ENCODE measurements at places on chromosomes 6 and 20.
A peak's percentile ranks its signal among the peaks of the same experiment; 100 is the strongest.

GRCh38 chr6:12138381-12138780, 126.3 kb downstream of the HIVEP1 start:
- H3K36me3 ChIP-seq: peaks cover 34% of the 10 kb centered on the region
- H3K4me3 ChIP-seq: no peak overlapping the region
- DNase-seq: no peak
- peak overlapping the region; percentile 5 for H3K27ac ChIP-seq
- peaks cover 10% of the 10 kb centered on the region for H3K4me1 ChIP-seq

DNA sequence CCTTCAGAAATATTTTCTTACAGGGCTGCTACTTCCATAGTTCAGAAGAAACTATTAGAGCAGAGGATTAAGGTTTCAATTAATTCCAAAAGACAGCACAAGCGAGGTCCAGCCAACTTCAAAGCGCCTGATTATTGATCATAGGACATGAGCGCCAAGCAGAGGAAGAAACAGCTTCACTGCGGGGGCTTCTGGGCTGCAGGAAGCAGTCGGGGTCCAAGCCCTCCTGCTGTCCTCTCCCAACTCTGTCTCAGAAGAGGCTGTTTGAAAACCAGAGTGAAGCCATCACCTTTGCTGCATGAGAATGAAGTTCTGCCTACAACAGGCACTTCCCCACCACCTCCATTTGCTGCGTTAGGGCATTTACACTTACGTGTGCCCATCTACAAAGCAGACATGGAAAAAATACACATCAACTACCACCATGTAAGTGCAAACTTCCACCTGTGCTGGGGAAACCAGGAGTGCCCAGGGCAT, 23.9 kb downstream of the SUMO4 start:
- DNase-seq: no peak
- peaks cover 2% of the 10 kb centered on the region for H3K4me1 ChIP-seq
- H3K27ac ChIP-seq: peak overlapping the region; percentile 69
- no peak overlapping the region for H3K4me3 ChIP-seq
- no peaks in the 10 kb centered on the region for H3K36me3 ChIP-seq
- peaks cover 10% of the 10 kb centered on the region for H3K27me3 ChIP-seq

DNA sequence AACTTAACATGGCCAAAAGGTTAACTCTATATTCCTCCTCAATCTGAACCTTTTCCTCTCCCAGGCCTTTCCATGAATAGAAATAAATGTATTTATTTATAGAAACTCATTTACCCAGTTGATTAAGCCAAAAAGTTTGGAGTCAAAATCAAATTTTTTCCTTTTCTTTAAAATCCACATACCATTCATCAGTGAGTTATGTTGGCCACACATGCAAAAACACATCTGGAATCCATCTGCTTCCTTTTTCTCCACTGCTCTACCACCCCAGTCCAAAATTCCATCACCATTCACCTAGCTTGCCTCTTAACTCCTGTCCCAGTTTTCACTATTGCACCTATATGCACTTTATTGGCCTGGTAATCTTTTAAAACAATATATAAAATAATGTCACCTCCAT, 62.4 kb upstream of the TMEM200A start:
- H3K4me1 ChIP-seq: no peaks in the 10 kb centered on the region
- H3K27me3 ChIP-seq: peaks cover 3% of the 10 kb centered on the region
- no peak for DNase-seq
- H3K36me3 ChIP-seq: no peaks in the 10 kb centered on the region
- no peak overlapping the region for H3K4me3 ChIP-seq

- no peaks in the 10 kb centered on the region for H3K36me3 ChIP-seq
- no peak overlapping the region for H3K4me3 ChIP-seq
- H3K27ac ChIP-seq: no peak overlapping the region
- DNase-seq: no peak
- H3K4me1 ChIP-seq: no peaks in the 10 kb centered on the region
- H3K27me3 ChIP-seq: peaks cover 43% of the 10 kb centered on the region
These were observed 605.6 kb downstream of the QKI start for GRCh38 chr6:164020142-164020541.

DNA sequence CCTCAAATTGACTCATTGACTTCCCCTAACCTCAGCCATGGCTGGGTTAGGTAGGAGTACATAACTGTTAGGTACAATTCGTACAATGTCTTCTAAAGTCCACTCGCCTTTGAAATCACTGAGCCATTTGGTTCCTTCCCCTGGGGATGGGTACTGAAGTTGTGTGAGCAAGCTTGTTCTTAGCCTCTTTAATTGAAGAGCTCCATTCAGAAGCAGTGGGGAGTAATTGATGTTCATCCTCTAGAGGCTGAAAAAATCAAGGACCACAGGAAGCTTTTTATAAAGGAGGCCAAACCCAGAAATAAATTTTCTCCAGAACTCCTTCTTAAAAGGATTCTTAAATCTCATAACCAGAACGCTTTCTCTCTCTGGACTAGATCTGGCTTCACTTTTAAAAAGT, 60.6 kb downstream of the ANKS1A start:
- no peak for DNase-seq
- H3K27me3 ChIP-seq: no peaks in the 10 kb centered on the region
- H3K4me3 ChIP-seq: no peak overlapping the region

GRCh38 chr6:147579667-147580066, 71.2 kb downstream of the SAMD5 start:
- H3K4me3 ChIP-seq: no peak overlapping the region
- no peaks in the 10 kb centered on the region for H3K27me3 ChIP-seq
- H3K4me1 ChIP-seq: no peaks in the 10 kb centered on the region

DNA sequence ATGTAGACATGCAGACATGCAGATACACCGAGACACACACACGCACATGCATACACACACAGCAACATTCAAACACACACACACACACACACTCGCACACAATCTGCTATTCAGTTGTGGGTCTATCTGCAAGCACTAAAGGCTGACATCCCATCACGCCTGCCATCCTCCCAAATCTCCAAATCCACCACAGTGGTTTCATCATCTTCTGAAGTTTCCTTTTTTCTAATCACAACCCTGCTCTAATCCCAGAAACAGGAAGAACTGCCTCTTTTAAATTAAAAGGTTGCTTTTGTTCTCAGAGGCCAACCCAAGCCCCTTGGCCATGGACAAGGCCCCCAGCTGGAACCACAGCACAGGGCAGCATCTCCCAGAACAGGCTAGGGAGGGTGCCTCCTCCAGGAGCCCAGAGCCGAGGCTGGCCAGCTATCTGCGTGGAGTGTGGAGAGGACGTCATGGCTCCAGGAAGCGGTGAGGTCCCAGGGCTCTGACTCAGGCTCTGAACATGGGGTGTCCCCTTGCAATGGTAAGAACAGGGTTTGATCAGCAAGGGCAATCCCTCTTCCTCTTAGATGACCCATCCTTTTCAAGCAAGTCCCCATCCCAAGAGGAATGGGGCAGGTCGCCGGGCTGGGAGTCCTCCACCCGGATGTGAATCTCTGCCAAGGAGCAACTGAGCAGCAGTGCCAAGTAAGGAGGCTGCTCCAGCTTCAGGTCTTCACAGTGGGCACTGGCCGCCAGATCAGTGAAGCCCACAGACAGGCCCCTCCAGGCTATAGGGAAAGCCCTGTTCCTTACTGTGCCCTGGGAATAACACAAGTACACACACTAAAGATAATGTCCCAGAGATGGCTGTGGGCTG, 14.7 kb downstream of the FOXF2 start:
- peaks cover 6% of the 10 kb centered on the region for H3K27me3 ChIP-seq
- no peak overlapping the region for H3K4me3 ChIP-seq
- H3K4me1 ChIP-seq: no peaks in the 10 kb centered on the region
- DNase-seq: no peak
- no peak overlapping the region for H3K27ac ChIP-seq
- H3K36me3 ChIP-seq: no peaks in the 10 kb centered on the region

GRCh38 chr20:50913690-50914375, 17.4 kb downstream of the ADNP start:
- peak overlapping the region; percentile 34 for H3K27ac ChIP-seq
- H3K27me3 ChIP-seq: no peaks in the 10 kb centered on the region
- H3K4me3 ChIP-seq: no peak overlapping the region
- DNase-seq: no peak
- H3K4me1 ChIP-seq: peaks cover 64% of the 10 kb centered on the region
- H3K36me3 ChIP-seq: no peaks in the 10 kb centered on the region

DNA sequence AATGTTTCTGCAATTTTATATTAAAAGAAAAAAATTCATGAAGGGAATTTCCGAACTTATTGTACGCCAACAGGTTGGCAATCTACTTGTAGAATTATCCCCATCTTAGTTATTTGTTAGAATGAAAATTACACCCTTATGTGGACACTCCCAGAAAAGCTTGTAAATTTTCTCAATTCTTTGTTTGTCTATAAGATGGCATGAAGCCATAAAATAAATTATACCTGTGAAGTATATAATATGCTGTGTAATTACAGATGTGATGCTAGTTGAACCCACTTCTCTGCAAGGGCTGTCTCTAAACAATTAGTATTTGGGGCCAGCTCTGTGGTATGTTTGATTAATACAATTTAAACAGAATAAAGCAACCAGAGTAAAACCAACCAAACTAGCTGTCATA, 52.1 kb upstream of the DSP start:
- H3K36me3 ChIP-seq: no peaks in the 10 kb centered on the region
- DNase-seq: no peak
- no peak overlapping the region for H3K27ac ChIP-seq
- H3K4me1 ChIP-seq: no peaks in the 10 kb centered on the region
- H3K27me3 ChIP-seq: peaks cover 42% of the 10 kb centered on the region
- H3K4me3 ChIP-seq: no peak overlapping the region

DNA sequence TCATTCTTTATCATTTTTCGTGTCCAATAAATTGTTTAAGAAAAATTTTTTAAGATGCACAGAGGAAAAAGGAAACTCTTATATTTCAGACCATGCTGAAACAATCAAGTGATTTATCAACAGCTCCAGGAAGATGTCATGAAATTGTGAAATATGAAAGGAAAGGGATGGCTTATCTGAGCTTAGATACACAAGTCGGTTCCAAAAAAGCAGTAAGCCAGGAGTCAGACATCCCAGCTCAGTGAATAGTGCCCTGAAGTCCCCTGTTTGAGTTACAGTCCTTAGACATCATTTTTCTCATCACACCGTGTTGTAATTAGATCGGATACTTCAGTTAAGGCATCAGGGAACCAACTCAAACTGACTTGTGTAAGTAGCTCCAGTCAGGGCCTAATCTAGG, 91.0 kb upstream of the SSTR4 start:
- H3K27ac ChIP-seq: no peak overlapping the region
- DNase-seq: no peak
- H3K27me3 ChIP-seq: peaks cover 6% of the 10 kb centered on the region
- H3K36me3 ChIP-seq: no peaks in the 10 kb centered on the region
- H3K4me1 ChIP-seq: no peaks in the 10 kb centered on the region

- no peaks in the 10 kb centered on the region for H3K36me3 ChIP-seq
- H3K4me1 ChIP-seq: peaks cover 52% of the 10 kb centered on the region
- H3K4me3 ChIP-seq: no peak overlapping the region
- no peak overlapping the region for H3K27ac ChIP-seq
- no peaks in the 10 kb centered on the region for H3K27me3 ChIP-seq
These were observed 31.5 kb downstream of the ARHGAP18 start for GRCh38 chr6:129678463-129678862.

DNA sequence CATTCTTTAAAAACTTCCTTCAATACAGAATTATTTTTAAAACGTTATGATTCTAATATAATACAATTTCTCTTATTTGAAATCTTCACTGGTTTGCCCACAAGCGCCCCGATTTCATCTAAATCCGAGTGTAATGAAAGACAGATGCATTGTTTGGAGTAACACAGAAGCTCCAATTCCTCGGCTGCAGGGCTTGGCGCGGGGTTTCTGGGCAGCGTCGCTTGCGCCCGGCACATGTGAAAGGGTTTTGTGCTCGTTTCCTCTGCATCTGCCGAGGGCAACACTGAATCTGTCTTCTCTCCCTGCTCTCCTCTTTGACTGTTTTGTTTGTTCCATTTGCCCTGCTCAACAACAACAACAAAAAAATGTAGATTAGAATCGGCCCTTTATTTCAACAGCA, 248.6 kb upstream of the QKI start:
- no peaks in the 10 kb centered on the region for H3K4me1 ChIP-seq
- no peaks in the 10 kb centered on the region for H3K36me3 ChIP-seq
- DNase-seq: no peak
- H3K4me3 ChIP-seq: no peak overlapping the region
- H3K27me3 ChIP-seq: peaks cover 6% of the 10 kb centered on the region

GRCh38 chr6:154337406-154338005, 19.1 kb downstream of the IPCEF1 start:
- no peak for DNase-seq
- H3K36me3 ChIP-seq: no peaks in the 10 kb centered on the region
- H3K4me1 ChIP-seq: peaks cover 5% of the 10 kb centered on the region
- peaks cover 5% of the 10 kb centered on the region for H3K27me3 ChIP-seq

- peaks cover 27% of the 10 kb centered on the region for H3K4me1 ChIP-seq
- H3K27ac ChIP-seq: no peak overlapping the region
- no peaks in the 10 kb centered on the region for H3K27me3 ChIP-seq
- H3K36me3 ChIP-seq: no peaks in the 10 kb centered on the region
These were observed 8.7 kb downstream of the MMP24OS start for GRCh38 chr20:35269055-35269781.

GRCh38 chr6:20541382-20541781, 7.1 kb downstream of the CDKAL1 start:
- H3K36me3 ChIP-seq: peaks cover 34% of the 10 kb centered on the region
- no peak overlapping the region for H3K4me3 ChIP-seq
- no peak for DNase-seq
- no peak overlapping the region for H3K27ac ChIP-seq
- peaks cover 38% of the 10 kb centered on the region for H3K4me1 ChIP-seq

- no peak overlapping the region for H3K27ac ChIP-seq
- no peaks in the 10 kb centered on the region for H3K36me3 ChIP-seq
- H3K4me1 ChIP-seq: no peaks in the 10 kb centered on the region
- no peak overlapping the region for H3K4me3 ChIP-seq
- H3K27me3 ChIP-seq: peaks cover 2% of the 10 kb centered on the region
These were observed 113.9 kb downstream of the SYNDIG1 start for GRCh38 chr20:24583169-24583792.

DNA sequence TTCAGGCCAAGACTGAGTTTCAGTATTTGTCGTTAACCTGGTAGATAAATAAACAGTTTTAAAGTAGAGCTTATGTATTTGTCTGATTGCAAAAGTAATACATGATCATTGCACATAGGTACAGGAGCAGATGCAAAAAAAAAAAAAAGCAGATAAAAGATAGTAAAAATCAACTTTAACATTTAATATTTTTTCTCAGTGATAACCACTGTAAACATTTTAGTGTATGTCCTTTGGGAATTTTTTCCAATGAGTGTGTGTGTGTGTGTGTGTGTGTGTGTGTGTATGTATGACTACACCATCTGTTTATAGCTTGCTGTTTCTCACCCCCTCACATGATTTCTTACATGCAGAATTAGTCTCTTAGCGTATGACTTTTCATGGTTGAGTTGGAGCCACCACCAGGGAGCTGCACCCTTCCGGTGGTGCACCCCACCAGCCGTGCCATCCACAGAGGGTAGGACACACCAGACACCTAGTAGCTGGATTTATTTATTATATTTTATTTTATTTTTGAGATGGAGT, 26.3 kb downstream of the WRNIP1 start:
- H3K4me3 ChIP-seq: peak overlapping the region; percentile 83
- peaks cover 48% of the 10 kb centered on the region for H3K4me1 ChIP-seq
- H3K27me3 ChIP-seq: no peaks in the 10 kb centered on the region

DNA sequence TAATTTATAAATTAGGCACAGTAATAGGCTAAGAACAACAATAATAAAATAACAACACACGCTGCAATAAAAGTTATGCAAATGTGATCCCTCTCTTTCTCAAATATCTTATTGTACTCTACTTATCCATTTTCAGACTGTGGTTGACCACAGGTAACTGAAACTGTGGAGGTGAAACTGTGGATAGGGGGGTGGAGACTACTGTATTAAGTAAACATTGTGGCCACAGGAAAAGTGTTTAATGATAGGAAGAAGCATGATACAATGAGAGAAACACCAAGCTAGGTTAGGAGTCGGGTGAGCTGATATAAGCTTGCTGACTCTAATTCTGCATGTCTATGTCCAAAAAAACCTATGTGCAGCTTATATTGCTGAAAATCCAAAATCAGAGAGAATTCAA, 23.0 kb downstream of the NHLRC1 start:
- DNase-seq: no peak
- H3K27me3 ChIP-seq: peaks cover 16% of the 10 kb centered on the region
- H3K4me3 ChIP-seq: no peak overlapping the region
- no peaks in the 10 kb centered on the region for H3K4me1 ChIP-seq
